ENCODE measurements at places on chromosomes 12 and 14. TPM values are rescaled to one million over a fixed set of nuclear protein-coding genes. Genes with fewer than 3 reads are reported as not detected.

DNA sequence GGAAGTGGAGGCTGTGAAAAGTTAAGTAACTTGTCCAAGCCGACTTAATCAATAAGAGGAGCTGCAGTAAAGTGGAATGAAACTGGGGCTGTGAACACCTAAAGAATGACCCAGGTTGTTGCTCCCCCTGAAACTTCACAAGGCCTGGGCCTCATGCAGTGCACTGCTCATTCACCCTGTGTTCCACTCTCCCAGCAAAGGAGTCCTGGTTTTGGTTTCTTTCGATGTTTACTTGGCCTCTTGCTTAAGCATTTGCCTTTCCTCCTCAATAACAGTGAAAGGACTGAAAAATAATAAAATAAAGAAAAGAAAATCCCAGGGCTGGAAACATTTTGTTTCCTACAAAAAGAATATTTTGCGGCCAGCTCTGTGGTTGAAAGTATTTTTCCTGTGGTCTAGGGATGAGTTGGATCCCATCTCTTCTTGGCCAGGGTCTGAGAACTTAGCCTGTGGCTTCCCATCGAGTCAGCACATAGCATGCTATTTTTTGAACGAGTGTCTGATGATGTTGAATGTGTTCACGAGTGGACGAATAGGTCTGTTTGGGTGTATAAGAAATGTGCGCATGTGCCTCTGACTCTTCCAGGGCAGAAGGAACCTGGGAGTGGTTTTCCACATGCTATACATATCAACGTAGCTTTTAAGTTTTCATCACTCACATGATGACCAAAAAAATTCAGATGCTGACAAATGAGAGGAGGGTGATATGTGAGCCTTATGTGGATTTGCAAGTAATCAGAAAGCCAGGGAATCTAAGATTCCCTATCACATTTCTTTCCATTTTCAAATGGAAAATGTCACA lies 349.8 kb downstream of the ZFP36L1 start:
- no peak for DNase-seq

DNA sequence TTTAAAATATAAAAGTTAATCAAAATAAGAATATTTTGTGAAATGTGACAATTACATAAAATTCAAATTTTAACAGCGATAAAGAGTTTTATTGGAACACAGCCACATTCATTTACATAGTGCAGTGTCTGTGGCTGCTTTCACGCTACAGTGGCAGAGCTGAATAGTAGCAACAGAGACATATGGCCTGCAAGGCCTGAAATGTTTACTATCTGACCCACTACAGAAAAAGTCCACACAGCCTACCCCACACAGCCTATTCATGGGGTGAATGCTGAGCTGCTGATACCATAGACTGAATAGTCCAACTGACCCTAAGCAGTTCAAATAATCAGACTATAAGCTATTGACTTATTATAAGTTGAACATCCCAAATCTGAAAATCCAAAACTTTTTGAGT lies 13.2 kb downstream of the GNS start:
- no peak for DNase-seq

DNA sequence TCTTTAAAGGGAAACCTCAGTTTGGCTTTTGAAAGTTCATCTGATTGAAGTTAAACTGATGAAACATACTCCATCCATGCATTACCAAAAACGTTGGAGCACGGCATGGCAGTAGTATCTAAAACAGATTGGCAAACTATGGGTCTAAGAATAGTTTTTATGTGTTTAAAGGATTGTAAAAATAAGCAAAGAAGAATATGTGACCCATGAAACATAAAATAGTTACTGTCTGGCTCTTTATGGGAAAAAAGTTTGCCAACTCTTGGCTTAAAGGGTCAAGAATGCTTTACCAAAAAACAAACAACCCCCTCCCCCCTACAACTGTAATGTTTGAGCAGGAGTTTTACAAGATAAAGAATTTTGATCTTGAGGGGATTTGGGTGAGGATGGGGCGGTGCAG lies 32.6 kb downstream of the TRAF3 start:
- no peak for DNase-seq

Gene ABCC9
- total RNA-seq: 42.3 TPM

DNA sequence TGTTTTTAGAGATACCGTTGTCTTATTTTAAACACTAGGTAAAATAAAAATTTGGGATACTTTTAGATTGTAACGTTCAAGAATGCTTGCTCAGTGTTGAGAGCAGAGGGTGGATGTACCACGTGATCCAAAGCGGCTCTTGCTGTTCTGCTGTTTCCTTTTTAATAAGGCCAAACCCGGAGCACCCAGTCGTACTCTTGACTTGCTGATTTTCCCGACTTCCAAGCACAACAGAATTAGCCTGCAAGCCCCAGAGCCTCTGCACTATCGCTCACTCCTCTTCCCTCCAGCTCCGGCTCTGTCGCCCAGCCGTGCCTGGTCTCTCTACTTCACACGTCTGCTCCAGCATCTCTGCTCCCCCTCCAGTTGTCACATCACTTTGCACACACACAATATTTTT lies 77.3 kb downstream of the EMP1 start:
- no peak for DNase-seq

Gene CLEC1A
- not detected for total RNA-seq

DNA sequence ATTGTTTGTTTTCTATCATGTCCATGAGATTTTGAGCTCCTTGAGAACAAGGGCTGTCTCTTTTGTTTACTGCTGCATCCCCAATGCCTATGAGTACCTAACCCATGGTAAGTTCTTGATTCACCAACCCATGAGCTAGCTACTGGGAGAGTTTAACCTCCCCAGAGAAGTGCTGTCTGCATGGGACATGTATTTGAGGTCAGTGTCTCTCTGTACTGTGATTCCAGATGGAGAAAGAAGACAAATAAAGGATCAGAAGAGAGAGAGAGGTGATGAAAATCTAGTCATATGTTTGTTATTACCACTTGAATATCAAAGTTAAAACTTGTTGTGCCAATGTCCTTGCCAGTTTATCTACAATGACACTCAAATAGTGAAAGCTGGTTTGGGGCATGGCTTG lies 421.8 kb downstream of the BCAT1 start:
- DNase-seq: no peak

GRCh38 chr12:122048151-122048550 lies 26.5 kb downstream of the BCL7A start:
- DNase-seq: no peak
